ENCODE measurements at places on chromosomes 5 and 9.

- no peak for DNase-seq
Observed at GRCh38 chr9:74610523-74611061, 113.5 kb downstream of the RORB start.

DNA sequence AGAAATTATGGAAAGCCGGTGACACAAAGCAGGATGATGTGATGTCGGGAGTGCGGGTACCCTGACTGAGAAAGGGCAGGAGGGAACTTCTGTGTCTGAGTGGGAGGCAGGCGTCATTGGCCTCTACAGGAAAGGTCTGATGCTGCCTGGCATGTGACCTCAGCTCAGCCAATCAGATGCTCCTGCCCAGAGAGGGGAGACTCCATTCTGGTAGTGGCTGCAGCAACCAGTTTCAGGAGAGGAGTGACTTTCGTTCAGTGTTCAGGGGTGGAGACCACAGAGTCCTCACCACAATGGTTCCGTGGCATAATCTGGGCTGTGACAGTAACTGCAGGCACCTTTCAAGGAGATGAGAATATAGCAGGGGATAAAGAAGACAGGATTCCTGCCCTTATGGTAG lies 6.7 kb upstream of the SFXN1 start:
- DNase-seq = no peak

GRCh38 chr5:58013542-58014258 lies 446.2 kb downstream of the PLK2 start:
- DNase-seq = no peak

- peak; percentile 97 for DNase-seq
Observed at GRCh38 chr5:138213161-138214029, at the start of gene CDC23. CDC23 (minus strand) TSS chr5:138213323; CDS start chr5:138213312, 11 bp downstream.

- no peak for DNase-seq
Observed at GRCh38 chr9:136499935-136500910, 17.4 kb upstream of the SEC16A start.

DNA sequence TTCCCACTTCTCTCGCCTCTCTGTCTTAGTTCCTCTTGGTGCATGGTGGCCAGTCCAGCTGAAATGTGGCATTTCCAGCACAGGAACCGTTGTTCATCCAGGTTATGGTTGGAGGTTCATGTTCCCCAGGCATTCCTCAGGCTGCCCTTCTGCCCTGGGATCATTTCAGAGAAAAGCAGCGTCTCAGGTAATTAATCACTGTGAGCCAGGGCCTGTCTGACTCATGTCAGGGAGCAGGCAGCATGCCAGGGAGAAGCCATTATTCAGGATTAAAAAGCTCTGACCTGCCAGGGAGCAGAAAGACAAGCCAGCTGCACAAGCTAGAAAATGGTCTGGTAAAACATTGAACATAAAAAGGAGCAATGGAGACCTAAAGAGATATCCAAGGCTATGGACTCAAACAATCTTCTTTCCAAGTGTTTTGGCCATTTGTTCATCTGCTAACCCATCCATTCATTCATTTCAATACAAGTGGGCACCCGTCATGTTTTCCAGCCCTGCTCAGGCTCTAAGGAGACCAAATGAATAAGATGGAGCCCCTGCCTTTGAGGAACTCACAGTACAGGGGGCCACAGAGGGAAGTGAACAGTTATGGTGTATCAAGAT lies 241.4 kb downstream of the DRD1 start:
- DNase-seq = no peak

- DNase-seq = no peak
Observed at GRCh38 chr9:69122549-69123141, 51.4 kb upstream of the TJP2 start.
